Fibroblast of villous mesenchyme (primary cell): ENCODE measurements at places on chromosomes 5 and 9. TPM values are rescaled to one million over a fixed set of nuclear protein-coding genes. Genes with fewer than 3 reads are reported as not detected.

The HCN1 gene
- under 0.01 TPM in 2 replicates for total RNA-seq

The CNTNAP3 gene
- 0.64 TPM in 1 of 2 replicates, not detected in the other for total RNA-seq

The STK10 gene
- 24.2 and 32.4 TPM in 2 replicates for total RNA-seq

The RNF180 gene
- total RNA-seq = 5.5 and 5.6 TPM in 2 replicates

The PDZD2 gene
- 0.97 and 2.6 TPM in 2 replicates for total RNA-seq

The SPINK4 gene
- not detected in 2 replicates for total RNA-seq

The SLC34A3 gene
- total RNA-seq = under 0.01 TPM in 1 of 2 replicates, not detected in the other

The GBA2 gene
- total RNA-seq = 29.0 and 38.4 TPM in 2 replicates

The CNTNAP3B gene
- total RNA-seq = under 0.01 and 0.97 TPM in 2 replicates

The GIN1 gene
- 4.2 and 7.8 TPM in 2 replicates for total RNA-seq

The C9orf153 gene
- 0.32 TPM in 1 of 2 replicates, not detected in the other for total RNA-seq

The IFNA21 gene
- not detected in 2 replicates for total RNA-seq

The TNFSF8 gene
- total RNA-seq = not detected in 2 replicates

The SCGB3A2 gene
- not detected in 2 replicates for total RNA-seq

The AGXT2 gene
- total RNA-seq = under 0.01 TPM in 1 of 2 replicates, not detected in the other

The CHSY3 gene
- 9.9 and 11.3 TPM in 2 replicates for total RNA-seq

The TRIP13 gene
- 16.8 and 29.8 TPM in 2 replicates for total RNA-seq

The ITGA2 gene
- total RNA-seq = 16.4 and 35.0 TPM in 2 replicates

The TMEM232 gene
- 1.3 TPM in 2 replicates for total RNA-seq

The HMCN2 gene
- under 0.01 TPM in 1 of 2 replicates, not detected in the other for total RNA-seq

The INSL4 gene
- not detected in 2 replicates for total RNA-seq

The ADAMTSL1 gene
- total RNA-seq = 3.0 and 10.0 TPM in 2 replicates
